HFFc6 (cell line): ENCODE measurements at places on chromosomes 16 and 17.

GRCh38 chr16:79287424-79287917 lies 313.1 kb downstream of the MAF start:
- no peak overlapping the region for H3K27ac ChIP-seq
- no peaks in the 10 kb centered on the region for H3K4me1 ChIP-seq
- peaks cover 5% of the 10 kb centered on the region; the same call in 1 of the 2 replicates for H3K36me3 ChIP-seq
- H3K4me3 ChIP-seq = no peak overlapping the region
- no peaks in the 10 kb centered on the region; the same call in 1 of the 2 replicates for H3K27me3 ChIP-seq

DNA sequence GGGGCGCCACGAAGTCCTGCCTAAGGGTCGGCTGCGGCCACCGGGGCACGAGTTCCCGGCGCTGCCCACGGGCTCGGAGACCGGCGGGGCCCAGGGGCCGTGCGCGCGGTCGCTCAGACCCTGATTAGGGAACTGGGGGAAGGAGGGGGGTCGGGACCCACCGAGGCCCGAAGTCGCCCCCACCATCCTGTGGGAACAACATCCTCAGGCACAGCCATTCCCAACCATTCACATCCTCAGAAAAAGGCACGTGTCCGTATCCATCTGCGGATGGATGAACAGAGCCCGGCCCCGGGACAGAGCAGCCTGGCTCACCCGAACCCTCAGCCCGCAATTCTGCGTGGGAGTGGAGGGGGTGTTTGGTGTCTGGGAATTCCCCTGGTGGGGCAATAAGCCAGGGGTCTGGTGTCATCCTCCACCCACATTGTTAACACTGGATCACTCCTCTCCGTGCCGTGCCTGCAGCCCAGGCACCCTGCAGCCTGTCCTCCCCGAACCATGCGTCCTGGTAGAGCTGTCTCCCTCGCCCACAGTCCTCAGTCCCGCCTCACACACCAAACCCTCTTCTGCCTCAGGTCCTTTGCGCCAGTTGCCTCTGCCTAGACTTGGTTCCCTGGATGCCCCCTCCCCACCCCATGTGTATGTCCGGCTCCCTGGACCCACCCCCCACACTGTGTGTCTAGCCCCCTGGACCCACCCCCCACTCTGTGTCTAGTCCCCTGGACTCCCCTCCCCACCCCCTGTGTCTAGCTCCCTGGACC lies 789 bp upstream of the CCDC57 start:
- H3K4me3 ChIP-seq = peak overlapping the region; percentile 87
- DNase-seq = peak; percentile 80
- no peaks in the 10 kb centered on the region for H3K36me3 ChIP-seq
- H3K27ac ChIP-seq = peak overlapping the region; percentile 89
- H3K4me1 ChIP-seq = peaks cover 52% of the 10 kb centered on the region
- H3K27me3 ChIP-seq = peaks cover 11% of the 10 kb centered on the region

DNA sequence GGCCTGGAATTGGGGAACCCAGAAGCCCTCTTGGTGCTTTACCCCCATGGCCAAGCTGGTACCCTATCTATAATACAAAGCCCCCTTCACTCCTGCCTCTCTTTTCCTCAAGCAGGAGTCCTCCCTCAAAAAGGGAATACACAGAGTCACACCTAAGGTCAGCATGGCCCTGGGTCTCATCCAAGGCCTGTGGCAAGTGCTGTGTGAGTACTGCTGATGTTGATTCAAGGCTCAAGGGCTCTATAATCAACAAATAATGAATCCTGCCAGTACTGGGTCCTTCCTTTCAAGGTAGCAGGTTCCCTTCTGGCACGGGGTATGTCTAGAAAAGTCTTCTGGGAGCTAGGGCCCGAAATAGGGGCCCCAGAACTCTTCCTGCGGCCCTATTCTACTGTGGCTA lies 187.3 kb downstream of the CYB561 start:
- H3K27me3 ChIP-seq = peaks cover 4% of the 10 kb centered on the region; the same call in 1 of the 2 replicates
- no peak overlapping the region for H3K4me3 ChIP-seq
- H3K36me3 ChIP-seq = peaks cover 39% of the 10 kb centered on the region
- peaks cover 13% of the 10 kb centered on the region; the same call in 1 of the 2 replicates for H3K4me1 ChIP-seq
- H3K27ac ChIP-seq = no peak overlapping the region

GRCh38 chr17:17408236-17408794 lies 68.5 kb upstream of the MED9 start:
- H3K27ac ChIP-seq = peak overlapping the region; percentile 20; the same call in 1 of the 2 replicates
- H3K27me3 ChIP-seq = peaks cover 15% of the 10 kb centered on the region
- H3K4me1 ChIP-seq = peaks cover 28% of the 10 kb centered on the region
- DNase-seq = no peak

GRCh38 chr16:66189951-66190350 lies 176.5 kb upstream of the CDH5 start:
- H3K27ac ChIP-seq = no peak overlapping the region
- no peaks in the 10 kb centered on the region for H3K36me3 ChIP-seq
- peaks cover 21% of the 10 kb centered on the region for H3K4me1 ChIP-seq
- peak; percentile 45 for DNase-seq
- peaks cover 13% of the 10 kb centered on the region; the same call in 1 of the 2 replicates for H3K27me3 ChIP-seq

DNA sequence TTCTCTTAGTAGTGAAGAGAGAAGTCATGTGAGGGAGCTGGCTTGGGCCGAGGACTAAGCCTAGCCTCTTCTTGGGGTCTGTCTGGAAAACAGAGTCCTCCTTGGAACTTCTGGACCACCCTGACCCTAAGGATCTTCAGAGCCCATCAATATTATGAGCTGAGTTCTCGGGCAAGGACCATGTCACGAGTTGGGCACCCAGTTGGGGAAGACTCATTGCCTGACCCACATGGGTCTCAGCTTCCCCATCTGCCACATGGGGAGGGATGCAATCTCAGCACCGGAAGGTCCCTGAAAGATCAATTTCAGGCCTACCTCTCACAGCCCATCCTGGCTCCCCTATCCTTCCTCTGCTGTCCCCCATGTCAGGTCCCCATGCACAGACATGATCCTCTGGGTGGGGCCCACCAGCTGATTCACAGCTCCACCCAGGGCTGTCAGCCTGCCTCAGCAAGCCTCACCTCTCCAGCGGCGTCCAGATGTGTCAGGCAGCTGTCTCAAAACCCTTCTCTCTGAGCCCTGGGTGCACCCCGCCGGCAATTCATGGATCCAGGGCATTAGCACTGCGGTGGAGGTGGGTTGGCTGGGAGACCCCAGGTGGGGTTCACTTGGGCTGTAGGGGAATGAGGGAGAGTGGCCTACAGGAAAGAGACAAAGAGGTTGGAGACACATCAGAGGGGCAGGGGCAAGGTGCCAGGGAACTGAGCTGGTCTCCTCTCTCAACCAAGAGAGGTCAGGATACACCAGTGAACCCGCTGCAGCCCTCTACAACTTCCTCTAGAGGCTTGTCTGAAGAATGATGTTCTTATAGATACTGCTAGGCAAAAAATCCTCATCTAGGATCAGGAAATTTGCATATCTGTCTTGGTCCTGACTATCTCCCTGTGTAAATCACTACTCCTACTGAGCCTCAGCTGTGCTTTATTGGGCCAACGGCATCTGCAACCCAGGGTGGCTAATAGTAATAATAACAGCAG lies 1.8 kb downstream of the NLRP1 start:
- peak overlapping the region; percentile 68 for H3K27ac ChIP-seq
- H3K4me1 ChIP-seq = peaks cover 64% of the 10 kb centered on the region
- H3K36me3 ChIP-seq = peaks cover 29% of the 10 kb centered on the region
- no peak for DNase-seq
- peak overlapping the region; percentile 63 for H3K4me3 ChIP-seq

DNA sequence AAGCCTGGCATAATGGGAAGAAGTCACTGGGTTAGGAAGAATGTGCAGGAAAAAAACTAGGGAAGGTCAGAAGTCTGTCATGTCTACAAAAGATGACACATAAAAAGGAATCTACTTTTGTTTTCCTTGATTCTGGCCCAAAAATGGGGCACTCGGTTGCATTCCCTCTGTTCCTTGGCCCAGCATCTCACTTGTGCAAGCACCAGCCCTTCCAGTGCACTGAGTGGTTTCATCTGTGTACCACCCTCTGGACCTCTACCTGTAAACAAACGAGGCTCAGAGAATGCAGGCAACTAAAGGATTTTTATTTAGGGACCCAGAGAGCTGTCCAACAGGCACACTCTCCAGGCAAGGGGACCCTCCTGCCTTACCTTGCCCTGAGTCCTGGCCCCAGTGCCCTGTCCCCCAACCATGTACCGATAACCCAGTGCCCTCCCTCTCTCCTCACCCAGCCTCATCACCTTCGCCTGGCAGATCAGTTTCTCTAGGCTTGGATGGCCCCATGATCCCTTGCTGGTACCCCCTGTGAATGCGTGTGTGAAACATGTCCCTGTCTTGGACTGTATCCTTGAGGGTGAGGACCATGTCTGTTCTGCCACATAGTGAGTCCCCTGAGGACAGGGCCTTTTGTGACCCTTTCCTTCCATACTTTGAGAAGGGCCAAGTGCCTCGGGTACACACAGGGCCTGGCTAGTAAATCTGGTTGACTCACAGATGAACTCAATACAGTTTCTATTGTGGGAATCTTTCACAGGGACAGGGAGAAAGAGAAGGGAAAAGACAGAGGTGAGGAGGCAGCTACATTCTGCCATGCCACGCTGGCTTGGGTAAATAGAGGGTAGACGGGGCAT lies 13.3 kb downstream of the NXPH3 start:
- peak overlapping the region; percentile 65 for H3K27ac ChIP-seq
- no peaks in the 10 kb centered on the region; the same call in 1 of the 2 replicates for H3K27me3 ChIP-seq
- DNase-seq = peak; percentile 71
- no peak overlapping the region for H3K4me3 ChIP-seq
- peaks cover 22% of the 10 kb centered on the region for H3K4me1 ChIP-seq

GRCh38 chr17:8841844-8842243 lies 25.6 kb downstream of the PIK3R6 start:
- no peaks in the 10 kb centered on the region for H3K36me3 ChIP-seq
- H3K27me3 ChIP-seq = peaks cover 3% of the 10 kb centered on the region; the same call in 1 of the 2 replicates
- no peaks in the 10 kb centered on the region for H3K4me1 ChIP-seq
- no peak overlapping the region for H3K4me3 ChIP-seq

DNA sequence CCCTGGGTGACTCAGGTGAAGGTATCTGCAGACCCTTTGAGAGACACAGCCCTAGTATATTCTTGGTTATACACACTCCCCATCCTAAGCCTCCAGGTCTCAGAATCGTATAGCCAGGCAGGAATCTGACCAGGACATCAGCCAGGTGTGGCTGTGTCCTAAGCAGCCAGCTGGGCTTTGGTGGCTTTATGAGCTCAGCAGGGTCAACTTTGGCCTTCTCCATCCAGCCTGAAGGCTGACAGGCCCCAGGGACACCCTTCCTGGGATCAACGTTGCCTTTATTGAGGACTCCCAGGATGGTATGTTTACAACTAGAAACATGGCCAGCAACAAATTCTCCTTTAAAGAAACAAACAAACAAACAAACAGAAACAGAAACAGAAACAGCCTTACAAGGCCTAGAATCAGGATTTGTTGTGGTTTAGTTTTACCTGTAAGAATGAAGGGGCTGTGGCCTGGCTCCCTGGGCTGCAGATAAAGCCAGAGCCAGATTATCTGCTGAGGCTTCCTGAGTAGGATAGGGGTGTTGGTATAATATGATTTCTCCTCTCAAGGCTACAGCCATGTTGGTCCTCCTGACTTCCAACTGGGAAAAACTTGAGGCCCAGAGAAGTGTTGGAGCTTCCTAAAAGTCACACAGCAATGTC lies 8.5 kb downstream of the KIF19 start:
- no peaks in the 10 kb centered on the region for H3K36me3 ChIP-seq
- no peaks in the 10 kb centered on the region for H3K4me1 ChIP-seq
- H3K27ac ChIP-seq = no peak overlapping the region
- H3K27me3 ChIP-seq = peaks cover 4% of the 10 kb centered on the region; the same call in 1 of the 2 replicates
- no peak overlapping the region for H3K4me3 ChIP-seq
- no peak for DNase-seq

DNA sequence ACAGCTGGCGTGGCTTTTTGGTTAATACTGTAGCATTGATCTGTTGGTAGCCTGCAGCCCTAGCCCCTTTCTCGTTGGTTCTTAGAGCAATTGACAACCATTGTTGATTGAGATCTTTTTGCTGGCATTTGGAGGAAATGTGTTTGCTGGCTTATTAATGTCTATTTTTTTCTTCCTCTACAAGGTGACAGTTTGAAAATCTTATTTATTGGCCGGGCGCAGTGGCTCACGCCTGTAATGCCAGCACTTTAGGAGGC lies 1.8 kb downstream of the ATXN2L start:
- peaks cover 39% of the 10 kb centered on the region for H3K36me3 ChIP-seq
- H3K27me3 ChIP-seq = peaks cover 3% of the 10 kb centered on the region; the same call in 1 of the 2 replicates
- H3K4me3 ChIP-seq = peak overlapping the region; percentile 100
- H3K27ac ChIP-seq = peak overlapping the region; percentile 97

DNA sequence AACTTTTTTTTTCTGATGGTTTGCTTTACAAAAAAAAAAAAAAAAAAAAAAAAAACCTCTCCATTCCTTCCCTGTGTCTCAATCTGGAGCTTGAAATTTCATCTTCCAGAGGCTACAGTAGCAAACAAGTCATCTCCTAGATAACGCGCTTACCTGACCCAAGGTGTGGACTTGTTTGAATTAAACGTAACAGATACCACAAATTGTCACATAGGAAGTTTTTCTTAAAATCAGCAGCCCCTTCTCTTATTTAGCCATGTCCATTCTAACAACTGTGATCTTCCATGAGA lies 2.0 kb downstream of the STAT5B start:
- H3K27me3 ChIP-seq = peaks cover 2% of the 10 kb centered on the region
- peaks cover 62% of the 10 kb centered on the region for H3K4me1 ChIP-seq
- H3K27ac ChIP-seq = no peak overlapping the region
- DNase-seq = no peak

- peaks cover 1% of the 10 kb centered on the region for H3K27me3 ChIP-seq
- no peak overlapping the region for H3K27ac ChIP-seq
- no peak overlapping the region for H3K4me3 ChIP-seq
- H3K4me1 ChIP-seq = no peaks in the 10 kb centered on the region
- DNase-seq = no peak
- H3K36me3 ChIP-seq = no peaks in the 10 kb centered on the region
Observed at GRCh38 chr16:85262558-85263238, 150.4 kb upstream of the CIBAR2 start.

DNA sequence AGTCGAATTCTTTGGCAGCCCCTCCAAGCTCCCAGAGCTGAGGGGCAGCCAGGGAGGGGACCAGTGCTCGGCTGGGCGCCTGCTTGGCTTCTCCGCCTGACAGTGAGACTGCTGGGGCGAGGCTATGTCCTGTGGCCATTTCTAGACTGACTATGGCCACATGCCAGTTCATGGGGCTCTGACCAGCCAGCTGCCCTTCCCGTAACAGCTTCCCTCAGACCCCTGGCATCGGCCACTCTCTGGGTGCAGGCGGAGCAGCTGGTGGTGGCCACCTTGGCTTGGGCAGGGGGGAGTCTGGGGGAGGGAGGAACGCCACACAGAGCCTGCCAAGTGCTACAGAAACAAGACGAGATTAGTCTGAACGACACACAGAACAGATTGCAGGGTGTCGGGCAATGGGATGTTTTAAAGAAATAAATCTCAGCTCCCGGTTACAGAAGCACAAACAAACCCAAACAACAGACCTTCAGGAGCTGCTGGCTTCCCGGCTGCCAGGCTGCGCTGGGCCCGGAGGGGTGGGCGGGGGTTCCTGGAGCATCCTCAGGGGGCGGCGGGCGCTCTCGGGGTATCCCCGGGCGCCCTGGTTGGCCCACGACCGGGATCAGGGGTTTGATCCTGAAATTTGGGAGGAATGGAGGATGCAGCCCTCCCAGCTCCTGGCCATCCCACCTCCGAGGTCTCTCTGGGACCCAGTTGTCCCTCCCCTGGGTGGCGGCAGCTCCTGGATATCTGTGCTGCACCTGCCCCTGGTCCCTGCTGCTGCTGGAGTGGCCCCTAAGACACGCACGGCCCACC lies 34.5 kb downstream of the TBC1D16 start:
- DNase-seq = no peak
- H3K27me3 ChIP-seq = no peaks in the 10 kb centered on the region
- no peaks in the 10 kb centered on the region for H3K36me3 ChIP-seq
- H3K27ac ChIP-seq = no peak overlapping the region
